ENCODE measurements at places on chromosomes 12 and 14. TPM values are rescaled to one million over a fixed set of nuclear protein-coding genes. Genes with fewer than 3 reads are reported as not detected.

ADGRD1 gene
- total RNA-seq, result 3.9 TPM

LGR5 gene
- not detected for total RNA-seq

GRCh38 chr12:52061470-52062166 lies 8.2 kb upstream of the ATG101 start:
- no peak for DNase-seq

DNA sequence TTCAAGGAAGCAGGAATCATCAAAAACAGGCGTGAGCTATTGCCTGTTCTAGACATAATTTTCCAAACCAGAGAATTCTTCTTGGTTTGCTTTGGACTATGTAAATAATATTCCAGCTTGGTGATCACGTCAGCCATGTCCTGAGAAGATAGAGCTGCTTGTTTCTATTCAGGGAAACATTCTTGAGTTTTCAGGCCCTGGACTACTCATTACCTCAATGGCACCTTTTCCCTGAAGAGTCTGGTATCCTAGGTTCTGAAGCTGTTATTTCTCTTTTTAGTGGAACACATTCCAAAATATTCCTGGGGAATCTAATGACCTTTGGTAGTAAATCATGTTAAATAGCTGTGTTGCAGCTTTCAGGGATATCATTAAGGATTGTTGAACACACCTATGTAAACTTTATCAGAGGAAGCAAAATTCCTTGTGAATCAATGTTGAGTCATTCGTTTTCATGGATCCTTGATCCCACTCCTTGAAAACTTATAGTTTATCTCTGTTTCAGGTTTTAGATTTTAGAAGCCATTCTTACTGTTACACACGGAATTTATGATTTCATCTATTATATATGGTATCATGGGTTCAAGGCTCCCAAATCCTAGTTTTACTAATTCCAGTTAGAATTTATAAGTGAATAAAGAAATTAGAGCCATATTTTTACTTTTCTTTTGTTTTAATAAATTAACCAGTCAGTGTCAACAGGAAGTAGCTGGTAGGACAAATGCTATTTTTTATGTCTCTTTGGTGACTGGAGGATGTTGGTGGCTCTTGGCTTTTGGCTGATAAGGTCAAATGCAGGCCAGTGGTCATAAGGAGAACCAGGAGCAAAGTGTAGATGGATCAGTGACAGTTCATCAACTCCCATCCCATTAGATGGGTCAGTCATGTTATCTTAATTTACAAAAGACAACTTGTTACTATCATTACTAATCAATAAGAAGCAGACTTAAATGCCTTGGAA lies 380.1 kb downstream of the ZFP36L1 start:
- no peak for DNase-seq

- no peak for DNase-seq
Observed at GRCh38 chr12:69687390-69687789, 11.7 kb downstream of the BEST3 start.

GRCh38 chr12:55922126-55922525 lies 5.6 kb downstream of the PYM1 start:
- no peak for DNase-seq

Data from natural killer cell (primary cell).